CD4-positive, alpha-beta T cell (primary cell): ENCODE measurements at places on chromosomes 3 and 15.

- DNase-seq, result no peak
These were observed 43.4 kb downstream of the TFDP2 start for GRCh38 chr3:142105991-142106390.

- DNase-seq, result no peak
These were observed 60.3 kb upstream of the TRA2B start for GRCh38 chr3:185998136-185998535.

- no peak for DNase-seq
These were observed 65.2 kb upstream of the TRA2B start for GRCh38 chr3:186002884-186003472.

- DNase-seq, result no peak
These were observed 108.8 kb upstream of the RAD18 start for GRCh38 chr3:9071936-9072666.
